ENCODE measurements at places on chromosomes 11 and 22.

- DNase-seq = no peak
Measured at GRCh38 chr11:2795491-2795991, 90.0 kb downstream of the CDKN1C start.

- DNase-seq = no peak
Measured at GRCh38 chr22:49372530-49373288, 455.0 kb downstream of the BRD1 start.

DNA sequence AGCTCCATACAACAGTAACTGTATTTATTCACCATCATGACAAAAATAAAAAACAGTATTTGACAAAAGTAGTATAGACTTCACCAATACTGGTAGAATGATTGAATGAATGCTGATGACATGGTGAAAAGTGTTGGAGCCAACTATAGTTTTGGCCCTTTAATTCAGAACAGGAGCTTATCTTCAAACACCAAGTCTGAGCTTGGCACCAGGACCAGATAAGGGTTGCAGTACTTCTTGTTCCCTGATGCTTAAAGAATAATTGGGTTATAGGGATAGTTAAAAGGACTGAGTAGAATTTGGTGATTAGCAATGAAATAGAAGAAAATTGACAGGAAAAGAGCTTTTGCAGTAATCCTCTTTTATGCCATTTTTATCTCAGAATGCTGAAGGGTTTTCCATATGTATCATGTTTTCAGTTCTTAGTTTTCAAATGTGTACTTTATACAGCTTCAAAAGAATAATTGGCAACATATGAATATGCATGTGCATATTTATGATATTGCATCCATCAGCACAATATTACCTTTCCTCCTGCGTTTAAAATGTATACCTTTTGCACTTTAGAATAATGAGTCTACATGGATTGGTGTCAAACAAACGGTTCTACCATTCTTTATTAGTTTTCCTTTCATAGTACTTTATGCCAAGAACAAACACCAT, 214.2 kb upstream of the ARHGAP42 start:
- DNase-seq = no peak

DNA sequence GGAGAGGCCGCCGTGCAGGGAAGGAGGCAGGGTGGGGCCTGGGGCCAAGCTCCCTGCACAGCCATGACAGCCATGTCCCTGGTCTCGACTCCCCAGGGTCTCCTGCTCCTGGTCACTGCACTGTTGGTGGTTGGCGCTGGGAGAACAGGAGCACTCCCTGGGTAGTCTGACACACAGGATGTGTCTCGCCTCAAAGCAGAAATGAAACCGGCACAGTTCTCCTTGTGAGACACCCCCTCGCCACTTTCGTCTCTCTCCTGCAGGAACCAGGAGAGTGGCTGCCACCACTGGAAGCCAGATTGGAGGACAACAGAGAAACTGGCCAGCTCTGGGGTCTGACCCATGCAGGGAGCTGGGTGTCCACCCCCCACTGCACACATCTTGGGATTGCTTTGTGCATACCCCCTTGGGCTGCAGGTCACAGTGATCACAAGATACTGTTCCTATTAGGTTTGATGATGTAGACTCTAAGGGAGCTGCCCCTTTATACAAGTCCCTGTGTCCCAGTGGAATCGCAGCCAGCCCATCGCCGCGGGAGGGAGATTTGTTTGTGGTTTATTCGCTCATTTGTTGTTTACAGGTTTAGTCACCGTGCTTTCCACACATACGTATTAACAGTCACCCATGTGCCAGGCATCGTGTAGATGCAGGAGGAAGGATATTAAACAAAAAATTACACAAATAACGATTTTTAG, 27.0 kb upstream of the YWHAH start:
- DNase-seq = no peak

GRCh38 chr11:75437966-75438659, 5.1 kb upstream of the KLHL35 start:
- DNase-seq = no peak

GRCh38 chr11:113991718-113992458, 17.0 kb downstream of the HTR3A start:
- DNase-seq = no peak

DNA sequence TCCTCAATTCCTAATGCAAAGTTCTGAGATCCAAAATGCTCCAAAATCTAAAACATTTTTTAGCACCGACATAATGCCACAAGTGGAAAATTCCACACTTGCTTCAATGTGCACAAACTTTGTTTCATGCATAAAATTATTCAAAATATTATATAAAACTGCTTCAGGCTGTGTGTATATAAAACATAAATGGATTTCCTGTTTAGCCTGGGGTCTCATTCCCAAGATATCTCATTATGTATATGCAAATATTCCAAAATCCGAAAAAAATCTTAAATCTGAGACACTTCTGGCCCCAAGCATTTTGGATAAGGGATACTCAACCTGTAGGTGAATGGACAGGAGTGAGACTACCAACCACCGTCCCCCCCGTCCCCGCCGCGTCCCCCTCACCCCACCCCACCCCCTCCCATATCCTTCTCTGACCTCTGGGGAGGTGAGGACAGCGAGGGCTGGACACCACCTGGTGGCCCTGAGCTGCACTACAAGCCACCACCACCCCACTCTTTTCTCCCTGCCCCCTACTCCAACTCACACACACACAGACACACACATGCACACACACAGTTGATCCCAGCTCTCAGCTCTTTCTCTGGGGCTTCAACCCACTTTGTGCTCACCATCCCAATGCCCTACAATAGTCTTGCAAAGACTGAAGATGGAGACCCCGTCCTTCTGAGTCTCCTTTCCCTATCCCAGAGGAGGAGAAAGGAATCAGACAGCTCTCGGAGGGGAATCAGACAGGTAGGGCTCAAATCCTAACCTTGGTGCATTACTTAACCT, 101.0 kb downstream of the PDE2A start:
- DNase-seq = no peak

GRCh38 chr11:103872748-103873147, 163.7 kb upstream of the DDI1 start:
- no peak for DNase-seq

GRCh38 chr11:71181566-71181965, 70.8 kb downstream of the SHANK2 start:
- no peak for DNase-seq

DNA sequence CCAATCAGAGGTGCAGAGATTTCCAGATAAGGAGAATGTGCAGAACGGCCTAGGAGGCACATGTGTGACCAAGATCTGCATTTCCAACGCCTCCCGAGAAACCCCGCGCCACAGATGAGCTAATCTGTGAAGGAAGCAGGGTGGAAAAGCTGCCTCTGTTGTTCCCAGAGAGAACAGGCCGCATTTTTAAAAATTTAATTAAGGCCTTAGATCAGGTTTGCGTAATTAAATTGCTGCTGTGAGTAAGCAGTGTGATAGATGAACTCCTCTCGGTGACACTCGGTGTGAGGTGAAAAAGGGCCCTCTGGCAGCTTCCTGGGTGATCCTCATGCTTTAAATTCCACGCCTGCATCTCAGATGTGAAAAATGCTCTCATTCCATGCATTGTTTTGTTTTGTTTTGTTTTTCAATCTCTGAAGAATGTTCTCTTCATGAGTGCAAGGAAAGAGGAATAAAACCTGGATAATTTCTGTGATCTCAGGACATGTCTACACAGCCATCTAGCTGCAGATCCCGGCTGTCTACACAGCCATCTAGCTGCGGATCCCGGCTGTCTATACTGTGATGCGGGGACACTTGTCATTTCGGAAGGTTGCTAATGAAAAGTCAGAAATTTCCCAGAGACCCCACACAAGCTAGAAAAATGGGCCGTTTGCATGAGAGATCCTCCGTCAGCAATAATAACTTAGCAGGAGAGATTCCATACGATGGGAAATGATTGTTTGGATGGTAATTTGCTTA, 1398.9 kb downstream of the BRD1 start:
- no peak for DNase-seq

DNA sequence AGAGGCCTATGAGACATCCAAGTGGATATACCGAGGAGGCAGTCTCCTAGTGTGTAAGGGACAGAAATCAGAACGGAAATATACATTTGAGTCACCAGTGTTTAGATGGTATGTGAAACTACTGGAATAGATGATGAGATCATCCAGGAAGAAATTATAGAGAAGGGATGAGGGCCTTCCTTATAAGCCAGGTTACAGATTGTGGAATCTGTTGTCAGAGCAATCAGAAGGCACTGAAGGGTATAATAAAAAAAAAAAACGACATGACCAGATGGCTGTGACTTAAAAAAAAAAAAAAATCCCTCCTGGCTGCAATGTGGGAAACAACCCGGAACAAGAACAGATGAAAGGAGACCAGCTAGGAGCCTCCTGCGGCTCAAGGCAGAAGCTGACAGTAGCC, 2.7 kb downstream of the MAJIN start:
- no peak for DNase-seq

DNA sequence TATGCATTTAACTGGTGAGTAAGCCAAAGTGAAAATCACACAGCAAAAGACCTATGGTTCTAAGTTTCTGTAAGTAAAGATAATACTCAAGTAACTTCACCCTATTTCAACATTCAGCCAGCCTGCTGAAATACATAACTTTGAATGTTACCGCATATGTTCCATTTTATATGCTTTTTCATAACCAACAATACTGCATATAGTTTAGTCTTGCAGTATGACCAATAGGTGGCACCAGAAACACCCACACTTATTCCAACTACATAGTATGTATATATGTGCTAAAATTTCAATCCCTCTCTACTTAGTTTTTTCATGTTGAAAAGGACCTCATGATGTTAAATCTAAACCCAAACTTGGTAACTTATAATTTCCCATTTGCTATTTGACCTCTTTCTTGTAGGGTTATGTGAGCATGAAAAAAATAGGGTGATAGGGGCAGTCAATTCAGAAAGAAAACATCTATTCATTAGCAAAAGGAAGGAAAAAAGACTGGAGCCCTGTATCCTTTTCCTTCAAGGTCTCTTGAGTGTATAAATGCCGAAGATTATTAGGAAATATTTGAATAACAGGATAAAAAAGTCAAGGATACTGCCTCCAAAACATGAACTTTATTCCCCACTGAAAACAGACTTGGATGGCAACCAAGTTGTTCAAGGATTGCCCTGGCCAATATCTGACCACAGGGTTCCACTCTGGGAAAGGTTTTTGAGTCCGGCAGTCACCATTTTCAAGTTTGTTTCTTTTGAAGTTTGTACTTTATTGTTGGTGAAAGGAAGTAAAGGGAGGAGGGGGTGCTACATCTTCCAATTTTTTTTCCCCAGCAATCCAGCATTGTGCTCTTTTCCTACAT, 23.8 kb upstream of the FZD4 start:
- DNase-seq = no peak

DNA sequence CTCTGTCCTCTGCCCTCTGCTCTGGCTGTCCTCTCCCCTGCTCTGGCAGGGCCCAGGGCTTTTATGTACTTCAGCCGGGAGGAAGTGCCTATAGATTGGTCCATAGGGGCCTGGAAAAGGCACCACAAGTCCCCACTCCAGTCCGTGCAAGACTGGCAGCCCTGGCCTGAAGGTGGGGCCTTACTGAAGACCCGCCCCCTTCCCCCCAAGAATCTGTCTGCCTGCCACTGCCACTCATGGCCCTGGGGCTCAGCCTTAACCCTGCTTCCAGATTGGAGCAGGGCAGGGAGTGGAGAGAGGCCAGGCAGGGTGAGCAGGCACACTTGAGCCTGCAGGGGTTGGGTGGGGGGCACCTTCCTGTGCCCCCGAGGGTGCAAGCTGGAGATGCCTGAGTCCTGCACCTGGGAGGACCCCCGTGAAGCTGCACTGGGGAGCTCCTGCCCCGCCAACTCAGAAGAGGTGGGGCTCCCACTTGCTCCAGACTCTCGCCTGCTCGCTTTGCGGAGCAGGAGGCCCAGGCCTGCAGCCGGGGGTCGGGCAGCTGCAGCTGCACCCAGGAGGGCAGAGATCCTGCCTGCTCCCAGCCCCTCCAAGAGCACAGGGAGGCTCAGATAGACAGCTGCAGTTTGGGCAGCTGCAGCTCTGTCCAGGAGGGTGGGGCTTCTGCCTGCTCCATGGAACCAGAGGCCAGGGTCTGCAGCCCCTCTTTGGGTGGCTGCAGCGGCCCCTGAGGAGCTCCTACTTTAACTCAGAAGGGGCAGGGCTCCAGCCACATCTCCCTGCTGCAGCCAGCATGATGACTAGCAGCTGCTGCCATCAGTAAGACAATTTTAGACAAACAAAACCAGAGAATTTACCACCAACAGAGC, 51.0 kb upstream of the SC5D start:
- DNase-seq = no peak

- DNase-seq = no peak
Measured at GRCh38 chr11:6263662-6264061, 4.0 kb downstream of the CCKBR start.

DNA sequence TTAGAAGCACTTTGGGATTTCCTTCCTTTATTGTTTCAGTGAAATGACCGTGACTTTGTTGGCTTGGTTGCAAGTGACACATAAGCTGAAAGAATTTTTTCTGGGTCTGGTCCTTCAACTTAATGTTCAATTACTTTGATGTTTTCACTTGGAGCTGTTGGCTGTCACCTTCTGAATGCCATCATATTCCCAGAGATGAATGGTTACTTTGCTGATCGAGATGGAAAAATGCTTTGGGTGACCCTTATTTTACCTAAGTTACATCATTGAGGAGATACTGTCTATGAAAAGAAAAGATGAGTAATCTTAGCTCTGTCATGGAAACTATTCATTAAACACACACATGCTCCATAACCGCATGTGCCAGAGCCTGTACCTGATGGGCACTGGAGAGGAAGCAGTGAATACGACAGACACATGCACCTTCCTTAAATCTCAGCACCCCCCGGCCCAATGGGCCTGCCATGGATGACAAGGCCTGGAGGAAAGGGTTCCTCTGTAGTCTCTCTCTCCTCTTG, 76.9 kb downstream of the TENM4 start:
- DNase-seq = no peak

GRCh38 chr11:73542175-73542574, 55.7 kb downstream of the FAM168A start:
- DNase-seq = no peak

DNA sequence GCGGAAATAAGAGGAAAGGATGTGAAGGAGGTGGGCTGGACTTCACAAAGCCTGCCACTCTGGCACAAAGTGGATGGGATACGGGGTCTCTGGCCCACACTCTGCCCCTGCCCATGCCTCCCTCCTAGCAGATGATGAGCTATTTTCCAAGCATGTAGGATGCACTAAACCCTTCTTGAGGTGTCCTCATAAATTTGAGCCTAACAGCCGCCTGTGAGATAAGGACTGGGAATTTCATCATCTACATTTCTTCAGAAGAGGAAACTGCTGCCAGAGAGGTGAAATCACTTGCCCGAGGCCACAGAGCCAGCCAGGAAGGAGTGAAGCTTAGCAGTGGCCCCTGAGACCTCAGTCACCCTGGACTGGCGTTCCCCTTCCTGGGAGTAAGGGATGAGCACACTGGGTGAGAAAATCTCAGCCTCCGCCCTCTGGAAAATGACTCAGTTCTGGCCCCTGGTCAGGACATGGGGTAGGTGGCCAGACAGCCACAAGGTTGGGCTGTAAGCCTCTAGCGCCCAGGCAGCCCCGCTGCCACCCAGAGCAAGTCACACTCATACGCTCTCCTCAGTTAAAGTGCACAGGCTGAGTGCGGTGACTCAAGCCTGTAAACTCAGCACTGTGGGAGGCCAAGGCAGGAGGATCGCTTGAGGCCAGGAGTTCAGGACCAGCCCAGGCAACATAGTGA, 27.9 kb downstream of the MB start:
- DNase-seq = no peak
